ENCODE measurements at places on chromosomes 16 and 17.
A peak's percentile ranks its signal among the peaks of the same experiment; 100 is the strongest.

DNA sequence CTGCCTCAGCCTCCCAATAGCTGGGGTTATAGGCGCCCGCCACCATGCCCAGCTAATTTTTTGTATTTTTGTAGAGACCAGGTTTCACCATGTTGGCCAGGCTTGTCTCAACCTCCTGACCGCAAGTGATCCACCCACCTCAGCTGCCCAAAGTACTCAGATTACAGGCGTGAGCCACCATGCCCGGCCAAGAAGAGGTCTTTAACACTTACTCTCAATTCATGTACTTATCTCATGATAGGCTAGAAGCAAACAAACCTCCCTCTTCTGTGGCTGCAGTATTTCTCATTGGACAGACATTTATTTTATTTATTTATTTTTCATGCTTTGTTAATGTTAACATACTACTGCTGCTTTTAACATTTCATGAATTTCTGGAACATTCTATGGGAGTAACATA lies 7.0 kb upstream of the NT5C start:
- no peak for DNase-seq

GRCh38 chr17:48556229-48556575 lies 11.3 kb upstream of the HOXB2 start:
- no peak for DNase-seq

DNA sequence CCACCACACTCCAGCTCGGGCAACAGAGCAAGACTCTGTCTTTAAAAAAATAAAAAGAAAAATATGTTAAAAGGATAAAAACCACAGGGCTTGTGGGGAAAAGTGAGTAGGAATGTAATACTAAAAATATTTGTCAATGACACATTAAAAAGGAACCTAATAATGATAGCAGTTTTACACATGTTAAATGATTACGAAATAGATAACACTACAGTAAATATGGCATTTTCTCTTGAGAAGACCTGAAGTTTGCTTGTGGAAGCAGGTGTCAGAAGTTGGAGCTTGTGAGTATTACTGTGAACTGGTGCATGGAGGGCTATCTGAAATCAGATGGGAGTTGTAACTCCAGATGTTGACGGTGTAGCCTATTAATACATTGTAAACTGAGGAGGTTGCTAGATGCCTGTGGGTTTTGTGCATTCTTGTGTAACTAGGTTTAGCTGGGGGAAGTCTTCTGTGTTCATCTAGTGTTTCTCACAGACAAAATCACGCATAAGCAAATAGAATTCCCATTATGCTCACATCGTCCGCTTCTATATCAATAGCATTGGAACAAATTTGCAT lies 44.2 kb upstream of the CLEC18A start:
- DNase-seq = no peak

- no peak for DNase-seq
Observed at GRCh38 chr16:53955221-53955875, 251.4 kb downstream of the FTO start.

GRCh38 chr16:84694980-84695379 lies 4.8 kb upstream of the USP10 start:
- no peak for DNase-seq

- DNase-seq = no peak
Observed at GRCh38 chr16:83233153-83233552, 574.6 kb upstream of the HSBP1 start.

- peak; percentile 53 for DNase-seq
Observed at GRCh38 chr16:391885-392335, 5.1 kb upstream of the NME4 start.

DNA sequence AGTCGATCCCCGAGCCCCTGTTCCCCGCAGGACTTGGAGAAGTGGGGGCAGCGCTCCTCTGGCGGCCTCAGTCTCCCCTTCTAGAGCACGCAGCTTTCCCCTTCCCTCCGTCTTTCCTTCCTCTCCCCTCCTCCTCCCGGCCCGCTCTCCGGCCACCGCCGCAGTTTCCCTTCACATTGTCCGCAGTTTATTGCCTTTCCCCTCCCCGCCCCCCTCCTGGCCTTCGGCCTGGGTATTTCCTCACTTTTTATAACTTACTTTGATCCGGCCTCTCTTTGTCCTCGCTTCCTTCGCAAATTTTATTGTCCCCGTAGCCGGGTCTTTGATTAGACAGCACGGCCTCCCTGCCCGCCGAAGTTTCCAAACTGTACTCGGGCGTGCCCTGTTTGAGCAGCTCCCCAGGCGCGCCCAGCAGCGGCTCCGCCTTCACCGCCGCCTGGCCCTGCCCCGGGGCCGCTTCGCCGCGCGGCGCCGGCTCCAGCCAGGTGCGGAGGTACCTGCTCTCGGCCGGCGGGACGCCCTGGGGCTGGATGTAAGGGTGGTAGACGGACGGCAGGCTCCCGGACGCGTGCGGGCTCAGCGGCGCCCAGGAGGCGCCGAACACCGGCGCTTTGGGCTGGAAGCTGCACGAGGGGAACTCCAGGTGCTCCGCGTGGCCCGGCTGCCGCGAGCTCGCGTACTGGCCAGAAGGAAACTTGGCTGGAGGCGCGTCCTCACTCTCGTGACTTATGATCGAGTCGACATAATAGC lies 488 bp downstream of the HOXB9 start:
- no peak for DNase-seq

DNA sequence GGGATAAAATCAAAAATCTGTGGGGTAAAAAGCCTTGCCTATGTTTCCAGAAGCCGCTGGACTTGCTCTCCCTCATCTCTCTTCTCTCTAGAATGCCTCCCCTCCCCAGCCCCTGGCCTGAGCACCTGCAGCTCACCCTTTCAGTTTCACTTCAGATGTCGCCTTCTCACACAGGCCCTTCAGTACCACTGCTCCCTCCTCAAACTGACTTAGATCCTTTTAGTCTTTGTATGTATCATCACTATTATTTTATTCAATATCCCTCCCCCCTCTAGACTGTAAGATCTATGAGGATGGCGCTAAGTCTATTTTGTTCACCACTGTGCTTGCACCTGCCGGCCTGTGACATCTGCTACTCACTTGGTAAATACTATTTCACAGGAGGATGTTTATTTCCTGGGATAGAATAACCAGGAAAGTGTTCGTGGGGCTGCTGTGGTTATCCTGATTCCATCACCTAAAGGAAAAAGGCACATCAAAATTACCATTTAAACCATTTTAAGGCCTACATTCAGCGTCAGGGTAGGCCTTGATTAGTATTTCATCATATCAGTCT lies 122.3 kb downstream of the MRTFB start:
- DNase-seq = no peak

GRCh38 chr17:9522074-9522473 lies 53.5 kb downstream of the STX8 start:
- no peak for DNase-seq

DNA sequence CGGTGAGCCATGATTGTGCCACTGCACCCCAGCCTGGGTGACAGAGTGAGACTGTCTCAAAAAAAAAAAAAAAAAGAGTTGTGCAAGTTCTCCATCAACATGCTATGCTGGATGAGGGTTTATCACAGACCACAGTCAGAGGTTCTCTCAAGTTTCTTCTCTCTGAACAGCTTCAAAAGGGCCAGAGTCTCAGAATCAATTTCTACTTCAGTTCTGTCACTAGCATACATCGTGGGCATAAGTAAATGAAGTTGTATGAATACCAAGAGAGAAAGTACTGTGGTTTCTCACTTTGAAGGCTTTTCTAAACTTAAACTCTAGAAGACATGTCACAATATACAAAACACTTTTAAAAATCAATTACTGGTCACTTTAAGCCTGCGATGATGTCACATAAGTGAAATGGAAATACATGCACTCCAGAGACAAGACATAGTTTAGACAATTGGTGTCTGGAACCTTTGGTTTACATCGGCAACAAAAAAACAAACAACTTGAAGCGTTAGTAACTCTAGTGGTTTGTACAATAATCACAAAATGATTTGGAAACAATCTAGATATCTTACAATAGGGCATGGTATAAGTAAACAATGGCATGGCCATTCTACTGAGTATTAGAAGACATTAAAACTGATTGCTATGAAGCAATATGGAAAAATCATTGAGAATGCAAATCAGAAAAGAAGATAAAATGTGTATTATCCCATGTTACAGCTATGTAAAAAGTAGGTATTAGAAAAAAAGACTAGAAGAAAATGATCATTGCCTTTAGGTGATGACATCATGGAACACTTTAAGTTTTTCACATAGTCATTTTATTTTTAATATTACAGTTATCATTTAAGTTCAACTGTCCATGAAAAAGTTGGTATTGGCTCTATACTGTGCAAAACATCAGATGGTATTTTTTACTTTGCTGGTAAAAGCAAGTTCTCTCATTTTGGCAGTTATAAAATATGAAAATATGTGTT lies 232.3 kb downstream of the ZFHX3 start:
- DNase-seq = no peak

GRCh38 chr17:59890720-59891119 lies 2.0 kb downstream of the TUBD1 start:
- no peak for DNase-seq

DNA sequence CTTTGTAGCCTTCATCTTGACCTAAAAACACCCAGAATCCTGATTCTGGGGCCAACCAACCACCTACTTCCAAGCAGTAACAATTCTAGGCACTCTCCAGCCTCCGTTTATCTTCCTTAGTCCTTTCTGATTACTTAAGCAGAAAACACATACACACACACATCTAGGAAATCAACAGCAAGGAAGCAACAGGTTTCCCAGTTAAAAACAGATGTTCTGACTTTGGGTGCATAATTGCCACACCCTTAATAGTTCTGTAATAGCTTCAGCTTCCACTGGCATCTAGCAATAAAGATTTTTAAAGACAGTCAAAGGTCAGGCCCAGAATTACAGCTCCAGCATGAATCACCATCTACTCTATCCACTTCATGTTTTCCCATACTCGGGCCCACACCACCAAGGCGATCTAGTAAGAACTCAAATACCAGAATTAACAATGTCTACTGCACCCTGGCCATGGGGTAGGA lies 2.6 kb downstream of the ARHGAP17 start:
- no peak for DNase-seq

- no peak for DNase-seq
Observed at GRCh38 chr16:28318042-28318744, 25.9 kb downstream of the SBK1 start.

- no peak for DNase-seq
Observed at GRCh38 chr16:13426269-13426668, 493.7 kb upstream of the ERCC4 start.

- no peak for DNase-seq
Observed at GRCh38 chr17:67283731-67284516, 38.9 kb upstream of the HELZ start.

DNA sequence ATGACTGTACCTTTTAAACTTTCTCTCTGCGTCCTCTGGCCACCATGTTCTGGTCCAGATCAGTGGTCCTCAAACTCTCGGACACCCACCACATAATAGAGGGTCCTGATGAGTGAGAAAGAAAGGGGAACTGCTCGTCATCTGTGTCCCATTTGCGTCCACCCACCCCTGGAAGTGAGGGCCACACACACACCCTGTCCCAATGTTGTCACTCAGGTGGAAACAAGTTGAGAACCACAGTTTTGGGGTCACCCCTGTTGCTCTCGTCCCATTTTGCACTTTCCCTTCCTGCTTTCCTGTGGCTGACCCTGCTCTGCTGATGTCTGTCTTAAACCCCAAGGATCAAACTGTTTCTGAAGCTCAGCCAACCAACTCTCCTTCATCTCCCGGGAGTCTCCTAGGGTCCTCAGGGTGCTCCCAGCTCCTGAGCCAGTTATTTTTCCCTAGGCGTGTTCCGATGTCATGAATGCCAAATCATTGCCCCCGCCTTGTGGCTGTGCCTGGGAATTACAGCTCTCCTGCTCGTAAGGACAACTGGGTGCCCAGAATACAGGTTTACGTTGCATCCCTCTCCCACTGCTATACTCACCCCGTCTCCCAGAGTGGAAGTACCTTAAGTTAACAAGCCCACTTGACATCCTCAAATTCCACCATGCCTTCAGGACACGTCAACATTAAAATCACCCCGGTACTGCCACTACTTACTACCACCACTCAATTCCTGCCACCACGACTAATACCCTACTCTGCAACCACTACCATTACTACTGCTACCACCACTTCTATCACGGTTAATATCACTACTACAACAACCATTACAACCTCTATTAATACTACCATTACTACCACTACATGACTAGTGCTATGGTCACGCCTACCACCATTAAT lies 26.0 kb upstream of the HNF1B start:
- DNase-seq = no peak

DNA sequence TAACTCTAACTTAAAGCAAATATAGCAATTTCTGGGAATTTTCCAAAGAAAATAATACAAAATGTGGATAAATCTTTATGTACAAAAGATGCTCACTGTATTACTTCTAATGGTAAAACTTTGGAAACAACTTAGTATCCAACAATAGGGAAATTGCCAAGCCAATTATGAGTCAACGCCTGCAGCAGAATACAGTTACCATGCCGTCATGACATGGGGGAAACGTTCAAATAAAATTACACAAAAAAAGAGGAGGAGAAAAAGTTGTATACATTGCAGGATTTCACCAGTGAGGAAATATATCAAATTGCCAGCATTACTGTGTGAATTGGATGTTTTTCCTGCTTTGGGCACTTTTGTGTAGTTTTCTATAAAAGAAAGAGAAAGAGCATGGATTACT lies 469.6 kb downstream of the SOX9 start:
- DNase-seq = no peak

All from T follicular helper cell (primary cell).